ENCODE measurements at places on chromosomes 13 and 19. TPM values are rescaled to one million over a fixed set of nuclear protein-coding genes. Genes with fewer than 3 reads are reported as not detected.

Gene KLK5
- 1.5 TPM for polyA plus RNA-seq

Gene CATSPERD
- not detected for polyA plus RNA-seq

Gene GJB6
- 1.5 TPM for polyA plus RNA-seq

Gene OR7D2
- polyA plus RNA-seq: 0.08 TPM

GRCh38 chr13:111278743-111279652 lies 41.4 kb upstream of the TEX29 start:
- no peak for DNase-seq
